ENCODE measurements at places on chromosomes 5 and 9.
A peak's percentile ranks its signal among the peaks of the same experiment; 100 is the strongest.

DNA sequence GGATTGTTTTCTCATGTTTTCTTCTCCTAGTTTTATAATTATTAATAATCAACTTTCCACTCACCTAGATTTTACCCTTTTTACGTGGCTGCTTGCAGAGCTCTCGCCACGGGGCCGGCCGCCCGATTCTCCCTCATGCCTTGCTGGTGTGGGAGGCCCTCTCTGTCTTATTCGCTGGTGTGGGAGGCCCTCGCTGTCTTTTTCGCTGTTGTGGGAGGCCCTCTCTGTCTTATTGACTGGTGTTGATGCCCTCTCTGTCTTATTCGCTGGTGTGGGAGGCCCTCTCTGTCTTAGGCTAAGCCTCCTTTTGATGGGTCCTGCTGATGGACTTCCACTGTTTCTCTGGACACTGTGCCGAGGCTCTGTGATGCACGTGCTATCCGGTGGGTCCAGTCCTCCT is 161.3 kb upstream of the IRX2 start:
- no peak for DNase-seq

DNA sequence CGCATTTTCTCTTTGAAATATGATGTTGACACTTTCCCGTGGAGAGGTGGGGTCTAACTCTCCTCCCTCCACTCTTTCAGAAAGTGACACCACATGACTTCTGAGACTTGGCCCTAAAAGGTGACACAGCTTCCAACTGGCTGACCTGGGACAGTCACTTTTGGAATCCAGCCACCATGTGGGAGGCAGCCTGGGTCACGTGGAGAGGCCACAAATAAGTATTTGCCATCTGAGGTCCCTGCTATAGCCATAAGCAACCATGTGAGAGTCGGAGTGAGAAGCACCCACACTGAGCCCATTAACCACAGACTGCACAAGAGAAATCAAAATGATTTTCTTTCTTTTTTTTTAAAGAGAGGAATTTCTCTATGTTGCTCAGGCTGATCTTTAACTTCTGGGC is 4.1 kb upstream of the PHYKPL start:
- DNase-seq = no peak

DNA sequence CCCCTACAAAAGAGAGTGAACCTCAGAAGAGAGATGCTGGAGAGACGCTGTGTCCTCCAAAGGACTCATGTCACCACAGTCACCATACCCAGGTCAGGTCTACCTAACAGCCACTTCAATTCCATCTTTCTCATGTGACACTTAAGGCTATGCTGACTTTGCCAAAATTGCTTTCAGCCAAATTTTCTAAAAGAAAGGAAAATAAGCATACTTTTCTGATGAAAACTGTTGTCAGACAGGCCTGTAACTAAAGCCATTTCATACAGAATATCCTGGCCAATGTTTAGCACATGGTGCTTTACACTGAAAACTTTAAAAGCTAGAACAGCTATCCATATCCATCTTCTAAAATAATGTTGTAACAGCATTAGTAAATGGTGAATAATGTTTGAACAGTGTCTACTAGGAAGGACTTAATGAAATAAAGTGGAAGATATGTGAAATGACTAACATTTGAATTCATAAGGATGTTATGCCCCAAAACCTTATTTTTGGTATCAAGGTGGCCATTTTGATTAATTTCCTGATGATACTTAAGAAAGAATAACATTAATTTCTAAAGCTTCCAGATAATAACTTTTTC is 97.2 kb downstream of the NFIB start:
- no peak for DNase-seq

DNA sequence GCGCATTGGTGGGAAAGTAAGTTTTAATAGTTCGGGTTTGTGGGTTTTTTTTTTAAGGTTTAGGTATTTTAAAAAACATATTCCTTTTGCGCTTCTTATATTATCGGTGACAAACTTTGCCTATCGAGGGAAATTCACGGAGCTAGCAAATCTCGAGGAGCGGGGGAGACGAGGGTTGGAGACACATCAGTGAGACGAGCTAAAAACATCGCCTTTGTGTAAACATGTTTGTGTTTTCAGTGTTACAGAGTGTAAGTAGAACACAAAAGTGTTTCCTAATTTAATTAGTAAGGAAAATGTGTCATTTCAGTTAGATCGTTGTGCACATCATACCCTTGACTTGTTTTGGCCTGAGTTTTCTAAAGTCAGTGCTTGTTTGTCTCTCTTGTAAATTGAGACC is 945 bp downstream of the BTF3 start:
- DNase-seq = no peak

- no peak for DNase-seq
Observed at GRCh38 chr9:136784997-136785361, 6.2 kb upstream of the TMEM141 start.

- DNase-seq = no peak
Observed at GRCh38 chr5:131640043-131640856, 5.2 kb upstream of the RAPGEF6 start.

GRCh38 chr9:138071731-138072130 is 194.1 kb downstream of the CACNA1B start:
- DNase-seq = no peak

- no peak for DNase-seq
Observed at GRCh38 chr5:55714339-55714738, 2.2 kb upstream of the SLC38A9 start.

DNA sequence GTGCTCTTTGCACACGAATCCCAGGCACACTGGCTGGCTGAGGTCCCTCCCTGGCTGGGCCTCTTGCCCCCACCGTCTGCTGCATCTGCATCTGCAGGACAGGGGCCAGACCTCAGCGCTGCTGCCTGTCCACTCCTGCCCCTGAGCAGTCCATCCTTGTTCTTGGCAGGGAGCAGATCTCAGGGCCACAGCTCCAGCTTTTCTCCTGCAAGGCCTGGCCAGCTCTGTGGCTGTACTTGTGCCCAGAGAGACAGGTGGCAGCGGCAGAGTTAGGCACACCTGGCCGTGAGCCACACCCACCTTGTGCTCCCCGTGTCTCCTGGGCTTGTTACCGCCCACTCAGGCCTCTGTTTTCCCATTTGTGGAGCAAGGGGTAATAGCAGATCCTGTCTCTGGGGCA is 13.9 kb downstream of the NEK6 start:
- DNase-seq = no peak

- no peak for DNase-seq
Observed at GRCh38 chr5:134099939-134100282, 14.6 kb upstream of the TCF7 start.

DNA sequence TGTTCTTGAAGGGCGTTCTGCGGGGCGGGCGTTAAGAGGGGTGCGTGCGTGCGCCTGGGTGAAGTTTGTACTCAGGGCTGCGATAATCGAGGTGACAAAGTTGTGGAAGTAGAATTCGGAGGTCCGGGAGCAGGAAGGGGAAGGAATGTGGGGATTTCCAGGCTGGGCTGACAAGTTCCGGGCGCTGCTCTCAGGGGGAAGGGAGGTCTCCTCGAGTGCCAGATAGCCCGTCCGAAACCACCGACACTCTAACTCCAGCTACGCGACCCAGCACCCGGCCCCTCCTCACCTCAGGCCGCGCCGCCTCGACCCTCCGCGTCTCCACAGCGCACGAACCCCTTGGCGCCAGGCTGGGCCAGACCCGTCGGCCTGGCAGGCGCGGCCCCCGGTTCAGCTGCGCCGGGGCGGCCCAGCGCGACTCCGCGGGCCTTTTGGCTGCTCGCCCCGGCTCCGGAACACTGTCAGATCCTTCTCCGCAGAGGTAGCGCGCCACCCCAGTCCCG is at the start of gene IL6ST:
Gene IL6ST, minus strand, starts transcription at position 469 of the 503 bp plus-strand sequence. CDS start 18,685 bp downstream, outside the sequence.
- DNase-seq = no peak

DNA sequence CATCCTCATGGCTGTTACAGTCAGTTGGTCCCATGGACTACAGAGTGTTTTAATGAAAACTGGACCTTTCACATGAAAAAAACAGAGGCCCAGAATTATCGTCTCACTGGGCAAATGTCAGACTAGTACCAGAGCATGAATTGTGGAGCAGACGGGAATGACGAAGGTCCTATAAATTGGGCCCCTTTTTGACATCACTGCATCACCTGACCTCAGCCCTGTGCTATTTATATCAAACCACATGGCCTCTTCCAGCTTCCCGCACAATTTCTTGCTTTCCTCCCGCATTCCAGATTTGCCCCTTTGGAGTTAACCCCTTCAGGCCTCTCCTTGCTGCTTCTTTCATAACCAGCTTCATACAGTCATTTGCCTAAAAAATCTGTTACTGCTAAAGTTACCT is 301.7 kb downstream of the ATPSCKMT start:
- DNase-seq = no peak

GRCh38 chr5:32110111-32110696 is 63.9 kb downstream of the GOLPH3 start:
- DNase-seq = no peak

- no peak for DNase-seq
Observed at GRCh38 chr5:73759771-73760170, 133.8 kb downstream of the ARHGEF28 start.

DNA sequence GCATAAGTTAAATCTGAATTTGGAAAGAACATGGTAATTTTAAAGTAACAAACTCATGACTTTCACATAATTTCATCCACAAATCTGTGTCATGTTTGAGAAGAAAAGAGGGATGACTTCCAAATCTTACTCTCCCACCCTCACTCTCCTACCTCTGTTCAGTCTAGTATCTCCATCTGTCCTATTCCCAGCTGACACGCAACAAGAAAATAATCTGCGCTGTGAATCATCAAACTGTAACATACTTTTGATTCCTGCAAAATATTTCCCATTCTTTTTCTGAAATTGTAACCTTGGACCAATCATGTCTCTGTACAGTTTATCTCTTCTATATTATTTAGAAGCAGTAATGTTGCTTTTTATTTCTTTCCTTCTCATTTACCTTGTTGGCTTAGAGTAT is 91.4 kb downstream of the SLC12A2 start:
- DNase-seq = no peak

- no peak for DNase-seq
Observed at GRCh38 chr9:125752070-125752628, 5.0 kb downstream of the PBX3 start.

DNA sequence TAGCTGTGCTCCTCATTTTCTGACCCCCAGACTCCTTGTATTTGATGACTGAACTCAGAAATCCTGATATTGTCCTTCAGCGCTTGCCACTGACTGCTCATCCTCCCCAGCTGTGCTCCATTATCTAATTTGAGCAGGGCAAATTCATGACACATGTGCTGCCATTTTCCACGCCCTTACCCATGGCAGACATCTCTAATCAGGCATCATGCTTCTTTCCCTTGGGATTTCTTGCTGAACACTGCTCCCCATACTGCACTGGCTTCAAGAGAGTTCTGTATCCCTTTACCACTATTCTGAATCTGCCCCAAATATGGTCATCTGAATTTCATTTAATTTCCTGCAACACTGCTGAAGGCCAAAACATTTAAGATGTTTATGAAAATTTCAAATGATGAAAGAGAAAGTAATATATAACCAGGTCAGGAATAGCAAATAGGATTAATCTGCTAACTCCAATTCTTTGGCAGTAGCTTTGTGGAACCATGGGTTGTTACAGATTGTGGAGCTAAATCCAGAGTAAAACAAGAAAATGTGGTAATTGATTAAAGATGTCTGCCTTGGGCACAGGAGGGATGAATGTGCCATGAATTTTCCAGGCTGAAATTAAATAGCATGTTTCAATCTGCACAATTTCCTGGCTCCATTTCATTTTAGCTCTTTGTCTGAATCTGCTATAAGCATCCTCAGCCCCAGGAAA is 93.6 kb downstream of the CYFIP2 start:
- peak; percentile 55 for DNase-seq

GRCh38 chr9:123769719-123770118 is 160.2 kb downstream of the DENND1A start:
- peak; percentile 18 for DNase-seq

DNA sequence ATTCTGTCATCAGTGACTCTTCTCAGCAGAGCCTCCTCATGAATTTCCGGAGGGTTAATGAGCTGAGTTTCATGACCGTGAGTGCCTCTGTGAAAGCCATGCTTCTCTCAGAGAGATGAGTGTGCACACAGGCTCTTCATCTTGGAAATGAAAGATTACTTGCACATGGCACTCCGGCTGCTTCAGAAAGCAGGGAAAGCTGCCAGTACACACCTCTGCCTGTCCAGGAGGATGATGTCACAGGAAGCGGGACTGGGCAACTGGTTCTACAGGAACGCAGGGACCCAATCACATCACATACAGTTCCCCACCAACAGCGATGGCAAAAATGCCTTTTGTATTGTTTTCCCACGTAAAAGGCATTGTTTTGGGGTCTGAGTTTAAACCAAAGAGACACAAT is 286.0 kb upstream of the DAP start:
- DNase-seq = no peak
